Peyer's patch (tissue), 4 donors: ENCODE measurements at places on chromosomes 7 and 10.

DNA sequence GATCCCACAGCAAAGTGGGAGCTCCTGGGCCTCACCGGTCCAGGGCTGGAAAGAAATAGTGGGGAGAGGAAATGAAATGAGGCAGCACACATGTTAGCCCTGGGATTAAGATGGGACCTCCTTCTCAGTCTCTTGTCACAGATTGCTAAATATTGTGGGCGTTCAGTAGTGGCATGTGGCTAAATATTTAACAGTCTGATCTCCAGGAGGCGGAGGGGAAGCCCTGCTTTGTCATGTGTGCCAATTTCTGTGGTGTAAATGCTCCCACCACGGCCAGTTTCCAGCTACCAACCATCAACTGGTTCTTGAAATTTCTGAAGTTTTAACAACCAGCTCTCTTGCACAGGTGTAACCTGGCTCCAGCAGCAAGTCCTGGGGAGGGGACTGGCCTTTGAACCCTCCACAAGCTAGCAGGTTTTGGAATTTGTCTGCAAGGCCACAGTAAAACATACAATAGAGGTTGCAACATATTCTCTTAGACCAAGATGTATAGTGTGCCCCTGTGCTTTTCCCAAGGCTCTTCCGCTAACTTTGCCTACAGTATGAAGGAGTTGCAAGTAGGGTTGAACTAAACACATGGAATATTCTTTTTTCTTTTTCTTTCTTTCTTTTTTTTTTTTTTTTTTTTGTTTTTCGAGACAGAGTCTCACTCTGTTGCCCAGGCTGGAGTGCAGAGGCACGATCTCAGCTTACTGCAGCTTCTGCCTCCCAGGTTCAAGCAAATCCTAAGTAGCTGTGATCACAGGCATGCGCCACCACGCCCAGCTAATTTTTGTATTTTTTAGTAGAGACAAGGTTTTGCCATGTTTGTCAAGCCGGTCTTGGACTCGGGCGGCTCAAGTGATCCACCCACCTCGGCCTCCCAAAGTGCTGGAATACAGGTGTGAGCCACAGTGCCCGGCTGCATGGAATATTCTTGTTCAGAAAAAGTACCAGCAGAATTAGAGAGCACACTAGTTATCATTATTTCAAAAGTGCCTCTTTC, 103.1 kb upstream of the PCBD1 start:
- no peak for DNase-seq

DNA sequence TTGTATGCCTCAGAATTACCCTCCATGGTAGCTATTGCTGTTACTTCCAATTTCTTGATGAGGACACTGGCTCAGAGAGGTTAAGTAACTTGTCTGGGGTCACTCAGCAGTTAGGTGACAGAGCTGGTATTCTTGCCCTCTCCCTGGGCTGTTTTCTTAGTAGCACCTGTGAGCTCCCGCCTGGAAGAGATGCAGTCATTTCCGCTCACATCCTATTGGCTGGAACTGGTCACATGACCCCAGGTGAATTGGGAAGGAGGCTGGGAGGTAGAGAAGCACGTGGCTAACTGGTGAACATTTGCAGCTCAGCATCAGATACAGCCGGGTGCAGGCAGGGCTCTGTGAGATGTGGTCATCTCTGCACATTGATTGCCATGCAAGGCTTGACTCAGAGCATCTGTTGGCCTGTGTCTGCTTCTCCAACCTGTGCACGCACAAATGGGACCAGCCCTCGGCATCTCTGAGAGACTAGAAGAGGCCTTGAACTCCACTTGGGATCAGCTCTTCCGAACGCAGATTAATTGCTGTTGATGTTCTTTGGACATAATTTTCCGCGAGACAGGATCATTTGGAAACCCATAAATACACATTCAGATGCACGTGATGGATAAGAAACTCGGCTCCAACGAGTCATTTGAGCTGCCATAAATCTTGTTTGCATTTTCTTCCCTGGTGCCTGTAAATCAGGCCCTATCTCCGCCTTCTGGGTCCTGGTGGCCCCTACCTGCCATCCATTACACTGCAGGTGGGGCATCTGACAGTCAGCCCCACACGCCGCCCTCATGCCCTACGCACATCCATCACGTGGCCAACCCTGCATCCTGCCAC, 42.8 kb downstream of the MYL10 start:
- DNase-seq = no peak

DNA sequence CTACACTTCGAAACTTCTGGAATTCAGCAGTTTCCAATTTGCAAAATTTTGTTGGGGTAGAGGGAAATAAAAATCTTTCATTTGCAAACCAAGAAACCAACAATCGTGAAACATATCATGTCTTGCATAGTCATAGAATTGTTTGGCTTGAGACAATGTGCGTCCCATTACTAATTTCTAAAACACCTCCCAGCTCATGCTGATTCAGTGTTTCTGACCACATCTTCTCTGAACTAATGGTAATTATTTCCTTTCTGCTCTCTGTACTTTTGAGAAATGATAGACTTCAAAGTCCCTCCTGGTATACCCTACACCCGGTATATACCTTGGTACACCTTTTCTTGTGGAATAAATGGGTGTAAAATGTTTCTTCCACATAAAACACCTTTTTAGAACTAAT, 41.8 kb upstream of the TSPAN13 start:
- DNase-seq = no peak

DNA sequence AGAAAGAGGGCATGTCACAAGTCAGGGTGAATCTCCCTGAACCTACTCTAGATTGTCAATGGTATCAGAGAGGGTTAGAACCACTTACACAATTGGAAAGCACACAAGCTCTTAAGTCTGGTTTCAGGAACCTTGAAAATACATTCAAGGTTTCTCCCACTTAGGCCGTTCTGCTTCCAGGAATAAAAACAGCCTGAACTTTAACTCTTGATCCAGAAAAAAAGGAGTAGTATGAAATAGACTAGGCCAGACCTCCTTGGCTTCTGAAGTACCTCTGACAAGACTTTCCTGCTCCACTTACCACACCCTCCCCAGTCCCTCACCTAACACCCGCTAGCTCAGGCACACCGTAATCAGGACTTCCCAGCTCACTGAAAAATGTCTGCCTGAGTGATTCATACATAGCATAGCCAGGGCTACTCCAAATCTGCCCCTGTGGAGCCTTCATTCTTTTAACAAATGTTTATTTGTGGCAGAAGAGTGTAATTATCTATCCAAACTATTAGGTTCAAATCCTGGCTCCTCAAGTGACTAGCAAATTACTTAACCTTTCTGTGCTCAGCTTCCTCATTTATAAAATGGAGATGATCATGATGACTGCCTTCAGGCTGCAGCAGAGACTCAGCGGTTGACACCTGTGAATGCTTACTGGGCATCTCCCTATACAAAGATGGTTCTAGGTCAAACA, 30.3 kb upstream of the IL6 start:
- no peak for DNase-seq

DNA sequence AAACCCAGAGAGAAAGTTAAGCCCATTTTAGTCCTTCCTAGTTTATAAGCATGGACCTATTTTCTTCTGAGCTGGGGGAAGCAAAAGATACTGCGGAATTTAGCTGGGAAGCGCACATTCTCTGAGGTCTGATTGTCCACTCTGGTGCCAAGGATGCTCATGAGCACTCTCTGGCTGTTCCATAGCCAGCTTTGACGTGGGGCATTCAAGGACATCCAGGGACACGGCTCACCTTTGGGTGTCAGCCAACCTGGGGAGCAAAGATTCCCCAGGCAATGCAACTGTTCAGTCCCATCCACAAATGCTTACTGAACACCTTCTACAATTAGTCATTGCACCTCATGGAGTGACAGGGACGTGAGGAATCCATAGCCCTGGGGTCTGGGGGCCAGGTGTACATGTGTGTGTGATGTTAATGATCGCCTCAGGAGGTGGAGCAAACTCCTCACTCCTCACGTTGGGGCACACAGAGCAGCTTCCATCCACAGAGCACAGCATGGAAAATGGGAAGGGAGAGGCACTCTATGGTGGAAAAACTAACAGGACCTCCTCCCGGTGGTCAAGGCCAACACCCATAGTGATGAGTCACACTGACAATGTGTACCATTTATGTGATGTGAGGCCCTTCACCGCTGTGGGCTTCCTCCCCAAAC, 67.5 kb upstream of the IGFBP3 start:
- no peak for DNase-seq

GRCh38 chr10:15824498-15824897, 35.8 kb downstream of the MINDY3 start:
- DNase-seq = no peak

DNA sequence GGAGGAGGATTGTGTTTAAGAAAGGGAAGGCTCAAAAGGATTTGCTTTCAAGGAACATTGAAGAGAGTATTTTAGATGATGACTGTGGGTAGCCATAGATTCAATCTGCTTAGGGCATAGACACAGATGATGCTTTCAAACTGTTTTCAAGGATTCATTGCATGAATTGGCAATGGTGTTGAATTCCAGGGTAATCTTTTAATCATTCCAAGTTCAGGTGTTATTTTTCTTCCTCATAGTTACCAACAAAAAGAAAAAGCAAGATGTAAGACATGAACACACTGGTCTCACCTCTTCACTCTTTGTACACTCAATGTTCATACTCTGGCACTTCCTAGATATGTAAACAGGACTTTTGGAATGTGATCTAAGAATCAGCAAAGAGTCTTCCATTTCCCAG, 167.0 kb upstream of the RHOBTB1 start:
- DNase-seq = no peak

GRCh38 chr10:8312781-8313180, 258.3 kb downstream of the GATA3 start:
- no peak for DNase-seq

DNA sequence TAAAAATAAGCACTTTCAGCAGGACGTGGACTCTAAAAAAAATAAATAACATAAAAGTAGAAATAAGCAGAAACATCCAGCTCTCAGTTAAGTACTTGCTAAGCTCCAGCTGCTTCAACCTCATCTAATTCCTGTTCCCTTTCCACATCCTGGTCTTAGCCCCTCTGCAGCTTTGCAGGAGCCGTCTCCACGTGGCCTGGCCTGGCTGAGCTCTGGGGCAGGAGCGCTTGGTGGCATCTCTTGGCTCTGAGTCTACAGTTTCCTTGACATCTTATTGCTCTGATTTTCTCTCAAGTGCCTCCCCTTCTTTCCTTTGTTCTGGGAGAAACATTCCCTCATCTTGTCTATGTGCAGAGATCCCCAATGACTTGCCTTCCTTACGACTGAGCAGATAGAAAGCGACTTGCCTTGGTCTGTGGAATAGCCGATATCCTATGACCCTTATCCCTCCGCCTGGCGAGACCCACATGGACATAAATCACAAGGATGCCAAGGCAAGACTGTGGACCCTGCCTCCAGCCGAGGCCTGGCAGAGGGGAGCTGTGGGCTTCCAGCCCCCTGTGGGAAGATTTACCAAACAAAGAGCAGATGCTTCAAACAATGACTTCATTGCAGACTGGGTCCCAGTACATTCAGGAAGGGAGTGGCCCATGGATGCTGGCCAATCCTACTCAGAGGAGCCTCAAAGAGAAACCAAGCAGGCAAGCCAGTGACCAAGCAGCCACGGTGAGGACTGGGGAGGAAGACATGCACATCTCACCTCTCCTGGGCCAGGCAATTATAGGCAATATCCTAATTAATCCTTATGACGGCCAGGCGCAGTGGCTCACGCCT, 61.9 kb downstream of the SPOCK2 start:
- DNase-seq = peak; percentile 73

DNA sequence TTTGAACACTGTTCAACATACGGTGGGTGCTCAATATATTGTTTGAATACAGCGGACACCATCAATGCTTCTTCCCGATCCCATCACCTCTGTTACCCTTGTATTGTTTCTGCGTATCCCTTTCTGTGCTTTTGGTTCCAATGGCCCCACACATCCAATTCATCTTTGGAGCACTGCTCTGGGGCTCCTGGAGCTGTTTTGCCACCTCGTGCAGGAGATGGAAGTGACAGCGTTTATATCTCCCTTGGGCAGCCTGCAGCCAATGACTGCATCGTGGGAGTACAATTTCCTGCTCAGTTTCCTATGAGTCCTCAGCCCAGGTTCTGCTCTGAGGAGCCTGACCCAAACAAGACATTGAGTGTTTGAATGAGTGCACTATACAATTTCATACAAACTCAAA, 50.2 kb upstream of the PIK3CG start:
- no peak for DNase-seq

- DNase-seq = no peak
Observed at GRCh38 chr7:29254591-29254990, 60.0 kb downstream of the CHN2 start.

DNA sequence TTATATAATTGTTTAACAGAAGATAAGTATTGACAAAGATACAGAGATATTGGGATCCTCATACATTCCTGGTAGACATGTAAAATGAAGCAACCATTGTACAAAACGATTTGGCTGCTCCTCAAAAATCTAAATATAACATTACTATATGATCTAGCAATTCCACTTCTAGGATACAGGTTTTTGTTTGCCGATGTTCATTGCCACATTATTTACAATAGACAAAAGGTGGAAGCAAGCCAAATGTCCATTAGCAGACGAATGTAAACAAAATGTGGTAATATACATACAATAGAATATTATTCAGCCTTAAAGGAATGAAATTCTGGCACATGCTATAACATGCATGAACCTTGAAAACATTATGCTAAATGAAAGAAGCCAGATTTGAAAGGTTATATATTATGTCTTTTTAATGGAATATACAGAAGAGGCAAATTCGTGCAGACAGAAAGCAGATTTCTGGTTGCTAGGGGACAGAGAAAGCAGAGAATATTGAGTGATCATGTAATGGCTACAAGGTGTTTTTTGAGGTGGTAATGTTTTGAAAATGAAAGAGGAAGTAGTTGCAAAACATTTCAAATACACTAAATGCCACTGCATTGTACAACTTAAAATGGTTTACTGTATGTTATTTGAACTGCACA, 44.9 kb downstream of the POLR1F start:
- no peak for DNase-seq

DNA sequence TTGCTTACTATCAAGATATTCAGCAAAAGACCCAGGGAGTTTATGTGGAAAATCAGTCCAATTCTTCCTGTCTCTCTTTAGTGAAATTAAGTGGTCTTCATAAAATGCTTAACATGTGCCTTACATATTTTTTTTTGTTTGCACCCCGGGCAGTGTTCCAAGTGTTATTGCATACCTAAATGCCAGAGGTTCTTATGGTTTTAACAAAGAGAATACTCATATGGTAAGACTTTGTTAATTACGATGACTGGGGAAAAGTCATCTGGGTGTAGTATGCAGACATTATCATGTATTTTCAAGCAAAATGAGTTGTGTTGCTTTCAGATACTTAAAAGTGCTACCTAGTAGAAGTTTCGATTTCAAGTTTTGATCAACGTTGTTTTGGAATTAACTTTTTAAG, 82.6 kb downstream of the PRKG1 start:
- DNase-seq = no peak

GRCh38 chr10:3747248-3747960, 37.6 kb downstream of the KLF6 start:
- DNase-seq = no peak

GRCh38 chr7:131325179-131325840, 2.4 kb upstream of the MKLN1 start:
- no peak for DNase-seq
